ENCODE measurements at places on chromosomes 7 and 10. TPM values are rescaled to one million over a fixed set of nuclear protein-coding genes. Genes with fewer than 3 reads are reported as not detected.

NACAD gene
- not detected for polyA plus RNA-seq

TUBB8 gene
- polyA plus RNA-seq = 1.8 TPM

LIPK gene
- not detected for polyA plus RNA-seq

CCL24 gene
- not detected for polyA plus RNA-seq

UPK3B gene
- polyA plus RNA-seq = not detected
